Tibial nerve (tissue), 4 donors: ENCODE measurements at places on chromosomes 2 and 18. TPM values are rescaled to one million over a fixed set of nuclear protein-coding genes. Genes with fewer than 3 reads are reported as not detected.

GRCh38 chr18:48902023-48902855 is 48.5 kb downstream of the SMAD7 start:
- DNase-seq = peak; percentile 56

MATN3 gene
- total RNA-seq = 29.6 TPM

SLC4A3 gene
- total RNA-seq = 3.3 TPM

DNA sequence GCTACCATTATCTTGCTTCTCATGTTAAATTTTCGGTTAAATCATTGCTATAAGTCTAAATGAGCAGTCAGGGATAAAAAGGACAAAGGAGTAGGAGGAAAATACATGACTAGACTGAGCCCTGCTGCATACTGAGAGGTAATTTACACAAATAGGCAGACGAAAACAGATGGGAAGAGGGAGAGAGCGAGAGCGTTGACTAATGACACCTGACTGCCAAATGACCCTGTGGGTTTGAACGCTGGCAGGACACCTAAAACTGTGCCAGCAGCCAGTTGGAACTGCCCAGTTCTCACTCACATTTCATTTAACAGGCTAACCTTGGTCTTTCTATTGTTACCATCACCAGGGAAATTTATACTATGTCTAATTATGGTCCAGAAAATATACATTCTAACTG is 978.2 kb downstream of the CPS1 start:
- no peak for DNase-seq

MITD1 gene
- 30.3 TPM for total RNA-seq

- no peak for DNase-seq
These were observed 62.0 kb downstream of the MOGAT1 start for GRCh38 chr2:222733470-222733845.

- no peak for DNase-seq
These were observed 233.8 kb upstream of the PIK3C3 start for GRCh38 chr18:41721103-41721790.

DNA sequence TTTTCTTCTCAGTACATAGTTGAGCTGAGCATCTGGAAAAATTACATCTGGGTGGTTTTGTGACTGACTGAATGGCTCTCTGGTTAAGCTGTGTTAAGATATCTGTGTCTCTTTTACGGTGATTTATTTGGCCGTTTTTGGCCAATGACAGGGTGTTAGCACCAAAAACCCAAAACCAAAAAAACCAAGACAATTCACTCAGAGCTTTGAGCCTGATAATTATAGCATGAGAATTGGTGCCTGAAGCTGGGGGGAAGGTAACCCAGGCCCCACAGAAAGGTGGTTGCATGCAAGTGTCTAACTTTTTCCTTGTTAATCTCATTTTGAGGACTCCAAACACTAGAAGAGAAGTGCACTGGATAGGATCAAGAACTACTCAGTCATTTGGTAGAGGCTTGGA is 4.5 kb downstream of the CD28 start:
- DNase-seq = no peak

DNA sequence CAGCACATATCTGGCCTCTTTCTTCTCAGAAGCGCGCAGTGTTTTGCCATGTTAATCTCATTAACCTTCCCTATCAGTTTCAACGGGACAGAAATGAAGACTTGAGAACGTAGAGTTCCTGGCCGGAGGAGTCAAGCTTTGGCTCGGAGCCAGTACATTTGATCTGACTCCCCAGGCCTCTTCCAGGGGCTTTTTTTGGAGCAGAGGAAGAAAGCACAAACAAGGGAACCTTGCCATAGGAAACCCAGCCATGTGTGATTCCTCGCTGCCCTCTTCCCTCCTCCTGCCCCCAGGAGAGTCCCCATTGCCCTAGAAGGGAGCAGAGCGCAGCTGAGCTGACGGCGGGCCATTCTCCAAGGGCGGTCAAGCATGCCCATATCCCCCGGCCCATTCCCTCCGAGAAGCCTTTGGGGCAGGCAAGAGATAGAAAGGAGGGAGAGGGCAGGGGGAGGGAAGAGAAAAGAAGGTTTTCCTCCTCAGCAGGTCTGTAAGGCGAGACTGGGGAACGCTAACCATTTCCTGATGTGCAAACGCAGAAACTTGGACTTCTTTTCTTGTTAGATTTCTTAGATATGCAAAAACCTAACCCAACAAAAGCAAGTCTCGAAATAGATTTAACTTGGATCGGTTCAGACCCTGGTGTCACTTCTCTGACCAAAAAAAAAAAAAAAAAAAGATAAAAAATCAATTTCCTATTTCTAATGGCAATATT is 63.7 kb upstream of the POU3F3 start:
- peak; percentile 12 for DNase-seq

GRCh38 chr2:22454826-22455485 is 930.0 kb upstream of the KLHL29 start:
- DNase-seq = no peak

DNA sequence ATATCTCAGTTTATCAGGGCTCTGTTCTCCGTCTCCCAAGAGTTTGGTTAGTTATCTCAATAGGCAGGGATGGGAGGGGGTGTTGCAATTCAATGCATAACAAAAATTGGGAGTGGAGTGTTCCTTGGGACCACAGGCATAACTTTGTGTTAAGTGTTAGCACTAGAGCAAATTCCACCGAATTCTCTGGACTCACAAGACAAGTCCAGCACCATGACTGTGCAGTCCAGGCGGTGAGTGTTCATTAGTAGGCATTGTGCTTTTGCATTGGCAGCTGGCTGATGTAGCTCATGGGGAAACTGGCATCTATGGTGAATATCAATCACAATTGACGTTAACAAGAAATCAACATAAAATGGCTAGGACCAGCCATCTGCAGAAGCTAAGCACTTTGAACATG is 79.0 kb upstream of the CABLES1 start:
- DNase-seq = no peak

- no peak for DNase-seq
These were observed 77.7 kb downstream of the RHOB start for GRCh38 chr2:20524412-20525040.

MYOM1 gene
- total RNA-seq = 4.8 TPM

GRCh38 chr2:99278793-99279291 is 22.2 kb downstream of the LYG1 start:
- DNase-seq = no peak

GRCh38 chr2:84131278-84131830 is 327.7 kb downstream of the SUCLG1 start:
- no peak for DNase-seq

DNA sequence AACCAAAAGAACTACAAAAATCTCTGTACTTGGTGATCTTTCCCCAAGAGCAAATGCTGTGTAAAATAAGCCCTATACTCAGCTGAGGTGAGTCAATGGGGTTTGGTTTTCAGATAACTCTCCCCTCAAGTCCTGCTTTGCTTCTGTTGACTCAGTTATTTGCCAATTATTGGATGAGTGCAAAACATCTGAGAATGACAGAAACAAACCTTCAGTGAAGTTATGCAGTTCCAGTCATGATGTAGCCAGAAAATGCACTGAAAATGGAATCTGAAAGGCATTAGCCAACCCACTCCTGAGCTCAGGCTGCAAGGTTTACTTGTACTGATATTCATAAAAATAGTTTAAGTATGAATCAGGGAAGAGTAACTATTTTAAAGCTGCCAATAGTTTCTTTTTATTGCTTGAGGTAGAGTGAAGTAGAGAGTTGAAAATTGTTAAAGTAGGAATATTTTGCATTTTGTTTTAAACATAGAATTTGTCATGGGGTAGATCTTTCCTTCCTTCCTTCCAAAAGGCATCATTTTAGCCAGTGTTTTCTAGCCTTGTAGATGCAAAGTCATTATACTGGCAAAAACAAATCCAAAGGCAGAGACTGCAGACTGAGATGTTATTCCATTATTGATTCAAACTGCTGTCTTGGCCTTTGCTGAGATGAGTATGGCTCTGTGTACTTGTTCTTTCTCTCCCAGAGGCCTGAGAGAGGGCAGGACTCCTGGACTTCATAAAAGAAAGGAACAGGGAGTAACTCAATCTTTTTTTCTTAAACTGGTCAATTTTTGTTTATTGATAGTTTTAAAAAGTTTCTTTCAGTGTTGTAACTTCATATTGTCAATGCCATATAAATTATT is 215.3 kb downstream of the RND3 start:
- no peak for DNase-seq

- DNase-seq = no peak
These were observed 19.4 kb upstream of the UBE2E3 start for GRCh38 chr2:180960982-180961381.

DNA sequence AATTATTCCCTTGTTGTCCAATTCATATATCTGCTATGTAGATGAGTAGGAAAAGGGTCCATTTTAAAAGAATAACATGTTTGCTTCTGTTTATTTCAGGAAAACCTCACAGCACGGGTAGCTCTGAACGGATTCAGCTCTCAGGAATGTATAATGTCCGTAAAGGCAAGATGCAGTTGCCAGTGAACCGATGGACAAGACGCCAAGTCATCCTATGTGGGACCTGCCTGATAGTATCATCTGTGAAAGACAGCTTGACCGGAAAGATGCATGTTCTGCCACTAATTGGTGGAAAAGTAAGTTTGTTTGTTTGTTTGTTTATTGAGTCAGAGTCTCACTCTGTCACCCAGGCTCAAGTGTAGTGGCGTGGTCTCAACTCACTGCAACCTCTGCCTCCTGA is 114.6 kb downstream of the PHLPP1 start:
- no peak for DNase-seq

- peak; percentile 31 for DNase-seq
These were observed 602.9 kb downstream of the NYAP2 start for GRCh38 chr2:226002438-226002837.

RBM43 gene
- 13.3 TPM for total RNA-seq

PIKFYVE gene
- total RNA-seq = 48.0 TPM

GRCh38 chr2:54274781-54275242 is 18.8 kb upstream of the TSPYL6 start:
- DNase-seq = no peak

DNA sequence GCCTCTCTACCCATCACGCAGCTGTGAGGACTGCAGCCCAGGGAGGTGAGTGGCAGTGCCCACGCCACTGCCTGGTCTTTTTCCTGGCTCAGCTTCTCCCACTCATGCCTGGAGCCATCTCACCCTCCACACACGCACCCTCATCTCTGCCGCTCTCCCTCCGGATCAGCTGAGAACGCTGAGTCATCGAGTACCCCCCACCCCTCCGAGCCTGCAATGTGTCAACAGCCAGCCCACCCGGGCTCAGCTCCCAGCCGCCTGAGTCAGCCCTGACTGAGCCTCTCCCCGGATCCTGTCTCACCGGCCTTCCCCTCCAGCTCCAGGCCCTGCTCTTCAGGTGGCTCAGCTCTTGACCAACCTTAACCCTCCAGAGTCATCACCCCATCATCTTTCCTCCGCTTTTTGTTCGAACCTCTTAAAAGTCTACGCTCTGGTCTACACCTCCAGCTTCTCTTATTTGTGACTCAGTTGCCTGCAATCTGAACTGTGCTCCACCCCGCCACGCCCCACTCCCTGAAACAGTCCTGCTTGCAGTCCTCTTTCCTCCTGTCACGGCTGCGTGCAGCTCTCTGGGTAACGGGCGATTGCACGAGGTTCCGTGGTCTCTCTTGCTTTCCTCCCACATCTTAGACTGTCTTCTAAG is 94.4 kb upstream of the ASAP2 start:
- DNase-seq = no peak

DNA sequence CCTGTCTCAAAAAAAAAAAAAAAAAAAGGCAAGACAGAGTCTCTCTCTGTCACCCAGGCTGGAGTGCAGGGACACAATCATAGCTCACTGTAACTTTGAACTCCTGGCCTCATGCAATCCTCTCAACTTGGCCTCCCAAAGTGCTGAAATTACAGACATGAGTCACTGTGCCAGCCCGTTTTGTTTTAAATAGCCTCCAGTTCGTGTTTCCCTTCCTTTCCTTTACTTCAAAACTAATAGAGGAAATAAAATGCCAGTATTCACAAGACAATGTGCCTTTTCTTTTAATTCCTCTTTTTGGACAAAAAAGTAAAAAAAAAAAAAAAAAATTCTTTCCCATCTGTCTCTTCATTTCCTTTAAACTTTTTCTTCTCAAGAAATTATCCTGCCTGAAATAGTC is 54.5 kb upstream of the ACMSD start:
- no peak for DNase-seq

DNA sequence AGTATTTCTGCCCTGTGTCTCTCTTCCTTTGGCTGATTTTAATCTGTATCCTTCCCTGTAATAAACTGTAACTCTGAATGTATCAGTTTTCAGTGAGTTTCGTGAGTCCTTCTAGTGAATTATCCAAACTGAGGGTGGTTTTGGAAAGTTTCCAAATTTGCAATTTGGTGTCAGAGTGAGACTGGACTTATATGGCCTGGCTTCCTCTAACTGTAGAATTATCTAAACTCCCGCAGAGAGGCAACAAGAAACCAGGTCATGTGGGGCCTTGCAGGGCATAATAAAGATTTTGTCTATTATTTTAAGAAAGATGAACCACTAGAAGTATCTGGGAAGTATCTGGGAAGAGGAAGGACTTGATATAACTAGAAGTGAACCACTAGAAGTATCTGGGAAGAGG is 95.3 kb upstream of the RNF152 start:
- DNase-seq = no peak

GRCh38 chr2:156532989-156533388 is 96.8 kb downstream of the GPD2 start:
- no peak for DNase-seq

- DNase-seq = no peak
These were observed 412.2 kb downstream of the SPAG16 start for GRCh38 chr2:213696442-213696841.

DNA sequence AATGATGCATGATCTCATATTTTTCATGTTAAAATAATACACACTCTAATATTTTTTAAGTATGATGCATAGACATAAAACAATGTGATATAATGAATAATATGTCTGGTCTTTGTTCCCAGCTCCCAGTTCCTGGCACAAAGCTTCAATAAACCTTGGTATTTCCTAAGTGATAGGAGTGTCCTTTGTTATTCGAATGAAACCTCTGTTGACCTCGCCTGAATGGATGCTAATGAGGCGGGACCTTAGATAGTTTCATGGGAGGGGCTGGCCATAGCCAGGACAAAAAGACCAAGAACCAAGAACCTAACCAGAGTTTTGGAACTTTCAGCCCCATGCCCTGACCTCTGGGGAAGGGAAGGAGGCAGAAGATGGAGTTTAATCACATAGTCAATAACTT is 257.7 kb upstream of the COPS8 start:
- DNase-seq = no peak

- DNase-seq = no peak
These were observed 152.2 kb downstream of the DAW1 start for GRCh38 chr2:228023619-228024018.

- DNase-seq = no peak
These were observed 72.1 kb downstream of the UBE2E3 start for GRCh38 chr2:181052523-181052891.

NGEF gene
- total RNA-seq = 25.1 TPM

GRCh38 chr2:226077031-226077430 is 677.5 kb downstream of the NYAP2 start:
- DNase-seq = no peak

DNA sequence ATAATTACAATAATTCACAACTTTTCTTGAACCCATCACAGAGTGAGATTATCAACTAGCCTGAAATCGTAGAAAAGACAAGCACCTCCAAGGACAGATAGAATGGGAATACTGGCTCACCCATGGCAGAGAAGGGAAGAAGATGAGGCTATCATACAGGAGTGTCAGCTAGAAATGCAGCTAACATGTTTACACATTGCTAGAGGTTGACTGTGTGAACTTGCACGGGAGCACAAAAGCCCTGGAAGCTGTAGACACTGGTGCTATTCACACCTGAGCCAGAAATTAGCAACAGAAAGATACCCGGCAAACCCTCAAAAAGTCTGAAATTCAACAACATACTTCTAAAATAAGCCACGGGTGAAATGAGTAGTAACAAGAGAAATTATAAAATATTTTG is 131.8 kb downstream of the ZAP70 start:
- DNase-seq = no peak

LHCGR gene
- 0.63 TPM for total RNA-seq

GRCh38 chr18:26309281-26309680 is 83.0 kb downstream of the TAF4B start:
- no peak for DNase-seq

TMEM163 gene
- total RNA-seq = not detected
